ENCODE measurements at places on chromosomes 3 and 15.

- no peak for DNase-seq
Observed at GRCh38 chr3:133744241-133744640, 2.0 kb upstream of the TF start.

GRCh38 chr15:53320816-53321215, 438.6 kb downstream of the WDR72 start:
- no peak for DNase-seq

- no peak for DNase-seq
Observed at GRCh38 chr3:48934333-48934991, 15.8 kb downstream of the ARIH2 start.

DNA sequence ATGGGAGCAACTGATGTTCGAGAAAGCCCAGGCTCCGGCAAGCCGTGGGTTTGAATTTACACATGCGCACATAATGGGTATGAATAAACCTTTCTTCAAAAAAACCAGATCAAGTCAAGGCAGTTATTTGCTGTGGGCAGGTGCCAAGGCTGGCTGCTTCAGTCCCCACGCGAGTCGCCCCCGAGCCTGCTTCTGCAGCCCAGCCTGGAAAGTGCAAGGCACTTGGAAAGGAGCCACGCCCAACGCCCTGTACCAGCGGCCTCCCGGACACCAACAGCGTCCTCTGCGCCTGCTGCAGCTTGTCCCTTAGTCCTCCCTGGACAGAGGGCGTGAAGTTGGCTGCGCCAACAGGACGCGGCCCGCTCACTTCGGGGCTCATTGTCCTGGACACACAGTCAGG, 68.9 kb downstream of the KLF15 start:
- DNase-seq, result no peak

DNA sequence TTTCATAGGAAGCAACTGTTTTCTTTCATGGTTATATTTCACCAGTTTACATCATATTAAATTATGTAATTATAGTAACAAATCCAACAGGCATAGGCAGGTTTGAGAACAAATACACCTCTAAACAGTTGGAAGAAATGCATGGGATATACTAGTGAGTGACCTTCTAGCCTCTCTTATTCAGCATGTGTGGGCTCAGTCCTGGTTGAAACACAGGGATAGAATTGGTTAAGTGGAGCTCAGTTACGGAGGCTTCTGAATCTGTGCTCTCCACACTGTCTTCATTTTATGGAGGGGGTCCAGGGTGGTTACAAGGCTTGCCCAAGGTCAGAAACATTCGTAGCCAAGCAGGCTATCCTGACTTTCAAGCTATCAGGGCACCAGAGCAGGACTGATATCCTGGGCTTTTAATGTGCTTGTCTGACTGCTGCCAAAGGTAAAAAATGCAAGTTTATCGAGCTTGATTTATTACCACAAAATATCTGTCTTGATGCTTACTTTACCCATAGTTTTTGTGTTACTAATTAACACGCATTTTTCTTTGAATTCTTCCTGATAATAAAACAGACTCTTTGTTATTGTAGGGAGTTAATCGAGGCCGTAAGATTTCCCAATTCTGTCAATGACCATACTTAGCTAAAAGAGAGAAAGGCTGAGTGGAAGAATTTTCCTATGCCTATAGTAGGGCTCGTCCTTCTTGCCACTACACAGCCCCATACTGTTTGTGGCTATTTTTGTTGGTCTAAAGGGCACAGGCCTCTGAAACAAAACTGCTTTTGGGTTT, 89.6 kb downstream of the FILIP1L start:
- DNase-seq, result no peak

- DNase-seq, result no peak
Observed at GRCh38 chr3:167798443-167798842, 62.9 kb downstream of the SERPINI1 start.

DNA sequence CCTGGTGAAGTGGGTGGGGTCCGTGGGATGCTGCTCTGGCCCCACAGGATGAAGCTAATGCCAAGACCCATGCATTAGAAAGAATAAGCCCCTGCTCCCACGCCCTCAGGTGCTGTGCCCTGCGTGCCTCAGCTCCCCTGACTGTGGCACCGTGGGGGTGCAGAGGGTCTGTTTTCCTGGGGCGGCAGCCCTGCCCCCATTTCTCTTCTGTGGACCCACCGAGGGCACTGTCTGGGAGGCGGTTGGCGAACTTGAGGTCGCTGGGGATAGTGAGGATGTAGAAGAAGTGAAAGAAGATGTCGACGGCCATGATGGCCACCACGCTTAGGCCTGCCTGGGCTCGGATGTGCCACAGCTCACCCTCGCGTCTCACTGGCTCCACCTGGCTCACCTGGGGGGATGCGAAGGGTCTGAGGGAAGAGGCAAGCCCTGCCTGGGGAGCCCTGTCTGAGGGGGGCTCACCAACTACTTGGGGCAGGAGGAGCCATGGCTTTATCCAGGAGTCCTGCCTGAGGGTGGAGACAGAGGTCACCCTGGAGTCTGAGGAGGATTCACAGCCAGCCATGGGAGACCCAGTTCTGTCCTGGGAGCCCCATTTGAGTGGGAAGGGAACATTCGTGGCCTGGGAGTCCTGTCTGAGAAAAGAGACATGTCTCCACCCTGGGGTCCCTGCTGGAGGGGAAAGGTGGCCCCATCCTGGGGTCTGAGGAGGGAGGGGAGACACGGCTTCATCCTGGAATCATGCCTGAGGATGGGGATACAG, 5.1 kb downstream of the HHATL start:
- no peak for DNase-seq

DNA sequence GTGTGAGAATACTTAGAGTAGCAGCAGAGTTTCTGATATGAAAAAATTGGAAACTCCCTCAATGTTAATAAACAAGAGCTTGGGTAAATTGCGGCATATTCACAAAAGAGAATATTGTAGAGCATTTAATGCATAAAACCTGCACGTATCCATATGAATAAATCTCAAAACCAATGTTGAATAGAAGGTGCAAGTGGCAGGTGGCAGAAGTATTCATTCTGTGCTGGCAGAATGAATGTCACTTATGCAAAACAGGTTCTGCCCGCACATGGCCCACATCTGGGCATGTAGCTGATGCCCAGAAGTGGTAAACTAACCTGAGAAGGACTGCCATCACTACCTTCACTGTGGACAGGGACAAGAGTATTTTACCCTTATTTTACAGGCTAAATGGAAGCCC, 14.1 kb upstream of the PRSS50 start:
- DNase-seq, result no peak

DNA sequence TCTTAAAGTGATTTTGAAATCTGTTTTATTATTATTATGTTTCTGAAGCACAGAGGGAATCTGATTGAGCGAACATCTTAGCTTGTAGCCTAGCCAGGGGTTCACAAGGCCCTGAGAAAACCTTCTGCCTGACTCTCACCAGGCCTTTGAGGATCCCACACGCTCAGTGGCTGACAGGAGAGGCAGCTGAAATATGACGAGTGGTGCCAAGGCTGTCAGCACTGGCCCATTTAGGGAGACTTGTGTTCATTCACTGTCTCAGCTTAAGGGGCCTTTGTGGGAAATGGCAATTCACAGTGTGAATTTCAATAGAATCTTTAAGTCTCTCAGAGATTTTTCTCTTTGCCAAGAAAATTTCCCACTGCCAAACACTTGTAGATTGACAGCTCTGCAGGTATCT, 770.9 kb downstream of the TUSC7 start:
- DNase-seq, result no peak

Measured in activated T-cell treated with anti-CD3 and anti-CD28 coated beads for 24 hours (primary cell).